ENCODE measurements at places on chromosomes 3 and 15.

DNA sequence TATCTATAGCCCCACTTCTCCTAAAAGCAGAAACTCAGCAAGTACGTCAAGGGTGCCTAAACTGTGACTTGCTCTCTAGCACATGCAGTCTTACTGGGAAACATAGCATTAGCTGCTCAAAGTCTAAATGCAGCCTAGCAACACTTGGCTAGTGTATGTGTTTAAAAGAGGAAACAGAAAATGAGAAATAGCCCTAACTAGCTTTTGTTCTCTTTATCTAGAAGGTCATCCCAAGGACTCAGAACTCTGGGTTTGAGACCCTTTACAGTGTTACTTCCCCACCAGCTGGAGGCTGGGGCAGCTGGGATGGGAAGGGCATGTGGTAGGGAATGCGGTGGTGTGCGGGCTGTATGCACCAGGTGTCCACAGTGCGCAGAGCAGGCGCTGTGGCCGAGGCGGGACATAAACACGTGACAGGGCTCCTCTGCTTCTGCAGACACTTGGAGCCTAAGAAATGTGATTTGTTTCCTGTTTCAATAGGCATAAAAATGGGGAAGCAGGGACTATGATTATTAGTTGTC, 13.3 kb downstream of the ETV5 start:
- no peak for DNase-seq

DNA sequence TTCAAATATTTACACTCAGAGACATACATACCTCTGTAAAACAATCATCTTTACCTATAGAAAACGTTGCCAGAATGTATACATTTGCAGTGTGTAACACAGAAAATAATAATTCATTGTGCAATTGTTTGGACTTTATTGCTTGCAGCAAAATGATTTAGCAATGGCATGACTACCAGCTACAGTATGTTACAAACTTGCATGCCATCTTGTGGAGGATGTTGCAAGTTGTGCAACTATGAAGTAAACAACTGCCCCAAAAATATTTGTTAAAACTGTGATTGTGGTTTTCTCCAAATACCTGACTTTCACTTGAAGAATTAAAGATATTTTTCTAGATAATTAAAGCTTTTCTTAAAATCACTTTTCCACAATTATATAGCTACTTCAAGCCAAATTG, 27.1 kb upstream of the C3orf49 start:
- no peak for DNase-seq

DNA sequence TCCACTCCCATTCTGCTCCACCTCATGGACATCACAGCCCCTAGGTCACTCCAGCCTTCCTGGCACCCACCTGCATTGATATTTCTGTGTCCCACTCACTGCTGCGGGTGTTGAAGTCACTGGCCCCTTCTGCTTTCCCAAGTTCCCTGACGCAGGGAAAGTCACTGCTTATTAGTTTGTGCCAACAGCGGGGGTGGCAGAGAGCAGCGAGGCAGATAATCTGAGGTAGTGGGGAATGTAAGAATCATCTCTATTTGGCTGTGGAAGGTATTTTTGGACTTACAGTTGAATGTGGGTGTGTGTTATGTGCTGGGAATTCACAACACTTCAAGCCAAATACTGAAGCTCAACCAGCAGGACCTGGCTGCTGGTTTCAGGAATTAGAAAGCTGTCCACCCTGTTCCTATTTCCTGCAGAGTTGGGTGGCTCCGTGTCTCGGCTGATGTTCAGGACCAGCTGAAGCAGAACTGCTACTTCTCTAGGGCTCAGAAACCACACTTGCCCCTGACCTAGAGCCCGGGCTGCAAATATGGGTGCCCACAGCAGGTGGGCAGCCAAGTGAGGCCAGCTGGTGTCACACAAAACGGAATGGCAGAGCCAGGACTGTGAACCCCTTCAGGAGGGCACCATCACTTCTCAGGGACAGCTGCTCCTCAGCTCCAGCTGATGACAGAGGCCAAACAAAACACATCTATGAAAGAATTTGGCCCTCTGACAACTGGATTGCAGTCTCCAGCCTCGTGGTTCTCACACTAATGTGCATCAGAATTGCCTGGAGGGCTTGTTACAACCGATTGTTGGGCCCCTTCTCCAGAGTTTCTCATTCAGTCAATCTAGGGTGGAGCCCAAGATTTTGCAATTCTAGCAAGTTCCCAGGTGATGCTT, 57.7 kb downstream of the SEMA5B start:
- no peak for DNase-seq

- no peak for DNase-seq
Observed at GRCh38 chr3:128763967-128764366, 38.0 kb downstream of the RAB7A start.

GRCh38 chr3:161946443-161946960, 449.9 kb downstream of the OTOL1 start:
- no peak for DNase-seq

DNA sequence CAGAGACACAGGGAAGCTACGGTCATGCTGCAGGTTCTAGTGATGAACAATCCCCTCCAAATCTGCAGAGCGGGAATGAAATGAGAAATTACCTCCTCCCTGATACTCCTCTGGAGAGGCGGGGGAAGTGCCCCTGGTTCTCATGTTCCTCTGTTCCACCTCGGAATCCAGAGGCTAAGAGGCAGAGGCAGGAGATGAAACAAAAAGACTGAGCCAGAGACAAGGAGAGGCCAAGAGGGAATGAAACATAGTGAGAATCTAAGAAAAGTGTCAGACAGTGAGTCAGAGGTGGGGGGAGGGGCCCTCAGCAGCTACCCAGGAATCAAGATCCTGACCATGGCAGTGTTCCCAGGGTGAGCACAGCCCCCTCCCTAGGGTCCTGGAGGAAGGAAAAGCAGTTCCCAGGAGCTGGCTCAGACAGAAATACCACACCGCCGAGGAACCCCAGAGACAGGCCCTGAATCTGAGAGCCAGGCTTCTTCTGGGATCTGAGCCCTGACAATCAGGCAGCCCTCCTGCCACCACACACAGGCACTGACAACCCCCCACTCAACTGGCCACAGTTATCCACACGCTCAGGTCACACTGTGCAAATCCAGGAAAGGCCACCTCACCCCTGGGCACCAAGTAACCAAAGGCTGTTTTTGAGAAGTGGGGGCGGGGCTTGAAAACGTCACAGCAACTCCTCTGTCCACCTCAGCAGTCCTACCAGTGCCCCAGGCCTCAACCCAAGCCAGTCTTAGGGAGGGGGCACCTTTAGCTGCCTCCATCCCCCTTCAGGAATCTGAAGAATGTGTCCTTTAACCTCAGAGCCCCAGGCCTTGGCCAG, 2.4 kb downstream of the CSRNP1 start:
- peak; percentile 70 for DNase-seq

DNA sequence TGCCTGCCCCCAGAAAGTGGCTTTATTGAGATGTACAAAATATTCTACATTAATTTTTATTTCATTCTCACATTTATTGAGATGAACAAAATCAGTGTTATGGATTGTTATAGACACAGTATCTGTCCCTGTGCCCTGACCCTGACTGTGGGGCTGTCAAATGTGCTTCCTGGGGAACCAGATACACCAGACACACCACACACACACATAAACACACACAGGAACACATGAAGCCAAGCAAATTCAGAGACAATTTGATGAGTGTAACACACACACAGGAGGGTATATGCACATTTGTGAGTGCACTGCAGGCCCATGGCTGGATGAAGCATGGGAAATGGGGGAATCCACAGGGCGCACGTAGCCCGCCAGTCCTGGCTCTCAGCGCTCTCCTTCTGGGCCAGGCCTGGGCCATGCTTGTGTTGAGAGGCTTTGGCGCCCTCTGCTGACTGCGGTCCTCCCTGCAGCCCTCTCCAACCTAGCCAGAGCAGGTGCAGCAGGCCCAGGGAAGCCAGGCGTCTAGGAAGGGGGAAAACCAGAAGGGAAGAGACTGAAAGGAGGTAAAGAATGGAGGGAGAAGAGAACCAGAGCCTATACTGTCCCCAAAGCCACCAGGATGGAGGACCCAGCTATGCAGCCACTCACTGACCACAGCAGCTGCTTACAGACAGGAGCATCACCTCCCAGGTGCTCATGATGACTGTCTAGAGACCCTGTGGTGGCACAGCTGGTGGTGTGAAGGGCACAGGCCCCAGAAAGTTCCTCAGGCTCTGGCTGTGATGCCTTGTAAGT, 18.0 kb upstream of the LOXL1 start:
- DNase-seq = peak; percentile 69

DNA sequence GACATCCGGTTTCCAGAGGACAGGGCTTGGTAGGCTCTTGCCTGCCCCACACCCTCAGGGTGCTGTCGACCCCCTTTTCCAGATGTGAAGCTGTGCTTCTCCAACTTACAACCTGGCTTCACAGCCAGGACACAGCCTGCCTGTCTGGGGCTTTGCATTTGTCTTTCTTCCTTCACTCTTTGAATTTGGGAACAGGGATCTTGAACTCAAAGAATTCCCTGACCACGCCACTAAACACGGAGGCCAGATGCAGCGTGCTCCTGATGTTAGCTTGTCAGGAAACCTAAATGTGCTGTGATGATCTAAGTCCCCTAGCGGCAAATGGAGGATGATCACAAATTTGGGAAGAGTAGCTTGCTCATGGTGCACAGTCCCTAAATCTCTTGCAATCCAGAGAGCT, 244.8 kb upstream of the RGMA start:
- DNase-seq = no peak

GRCh38 chr3:138717348-138717747, 108.8 kb downstream of the FAIM start:
- DNase-seq = no peak

- no peak for DNase-seq
Observed at GRCh38 chr15:34713635-34714034, 41.2 kb downstream of the GJD2 start.

DNA sequence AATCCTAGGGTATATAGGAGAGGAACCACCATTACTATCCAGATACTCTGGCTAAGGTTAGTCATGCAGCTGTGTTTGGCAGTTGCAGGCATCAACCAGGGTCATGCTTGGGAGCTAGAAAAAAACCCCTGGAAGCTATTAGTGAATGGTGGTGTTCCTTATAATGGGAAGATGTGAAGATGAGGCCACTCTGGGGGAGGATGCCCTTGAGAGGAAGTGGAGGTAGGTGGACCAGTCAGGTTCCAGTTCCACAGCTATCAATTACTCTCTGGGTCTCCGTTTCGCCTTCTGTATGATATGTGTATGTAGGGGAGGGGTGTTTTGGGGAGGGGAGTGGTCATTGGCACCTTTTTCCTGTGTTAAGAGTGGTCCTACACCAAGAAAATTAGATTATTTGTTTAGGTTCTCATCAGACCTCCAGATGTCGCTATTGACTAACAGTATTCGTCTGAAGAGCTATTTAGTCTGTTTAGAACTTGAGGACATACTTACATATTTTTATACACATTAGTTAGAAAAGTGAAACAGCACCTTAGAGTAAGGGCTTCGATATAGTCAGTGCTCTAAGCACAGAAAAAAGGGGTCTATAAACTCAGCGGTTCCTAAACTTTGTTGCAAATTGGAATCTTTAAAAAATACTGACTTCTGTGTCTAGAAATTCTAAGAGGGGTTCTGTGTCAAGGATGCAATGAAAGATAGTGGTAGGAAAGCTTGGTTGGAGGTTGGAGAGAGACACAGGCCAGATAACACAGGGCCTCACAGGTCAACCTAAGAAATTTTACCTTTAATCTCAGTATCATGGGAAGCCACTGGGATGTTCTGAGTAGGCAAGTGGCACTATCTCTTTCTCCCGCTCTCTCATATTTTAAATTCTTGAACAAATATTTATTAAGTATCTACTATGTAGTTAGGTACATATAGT, 9.1 kb upstream of the HPS3 start:
- DNase-seq = no peak

- DNase-seq = peak; percentile 78
Observed at GRCh38 chr3:56468184-56469106, at the start of gene ERC2. Gene ERC2 (minus strand): TSS chr3:56468467.

GRCh38 chr3:12991861-12992281, 81.4 kb downstream of the IQSEC1 start:
- DNase-seq = no peak

- DNase-seq = no peak
Observed at GRCh38 chr15:93046120-93046519, 42.9 kb downstream of the RGMA start.

DNA sequence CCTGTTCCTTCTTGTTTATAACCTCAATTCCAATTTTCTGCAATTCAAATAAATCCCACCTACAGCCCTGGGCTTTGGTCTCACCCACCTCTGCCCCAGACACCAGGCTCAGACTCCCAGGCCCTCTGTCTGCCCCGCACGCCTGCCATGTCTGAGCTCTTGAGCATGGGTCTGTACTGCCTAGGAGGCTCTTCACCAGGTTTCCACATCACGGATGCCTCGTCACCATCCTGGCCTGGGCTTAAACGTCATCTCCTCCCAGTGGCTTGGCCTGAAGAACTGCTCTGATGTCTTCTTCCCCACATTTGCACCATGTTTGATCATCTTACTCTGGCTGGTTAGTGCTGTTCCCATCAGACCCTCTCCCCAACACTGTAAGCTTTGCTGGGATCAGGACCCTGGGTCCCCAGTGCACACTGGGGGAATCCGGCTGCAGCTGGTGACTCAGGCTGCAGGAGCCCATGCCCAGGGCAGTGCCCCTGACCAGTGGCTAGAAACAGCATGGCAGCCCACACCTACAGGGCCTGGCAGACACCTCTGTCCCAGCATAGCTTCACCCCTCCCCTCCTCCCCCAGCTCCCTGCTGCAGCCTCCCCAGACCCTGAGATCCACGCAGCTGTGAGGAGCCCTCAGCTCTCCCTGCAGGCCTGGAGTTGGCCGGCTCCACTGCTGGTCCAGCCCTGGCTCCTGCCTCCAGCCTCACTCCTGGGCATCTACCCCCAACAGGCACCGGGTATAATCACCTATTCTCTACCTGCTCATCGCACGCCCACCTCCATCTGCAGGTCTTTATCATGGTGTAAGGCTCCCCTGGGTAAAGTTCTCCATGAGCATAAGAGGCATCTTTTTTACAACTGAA, 162.8 kb upstream of the NSMCE3 start:
- DNase-seq = no peak

GRCh38 chr3:25648107-25648535, 16.6 kb downstream of the TOP2B start:
- DNase-seq = peak; percentile 41

- no peak for DNase-seq
Observed at GRCh38 chr3:102095383-102095782, 246.1 kb downstream of the NFKBIZ start.

- no peak for DNase-seq
Observed at GRCh38 chr3:193693774-193694173, 100.8 kb downstream of the OPA1 start.

GRCh38 chr3:171088496-171088895, 62.0 kb upstream of the SLC2A2 start:
- DNase-seq = no peak

GRCh38 chr3:188607805-188608315, 453.9 kb downstream of the LPP start:
- no peak for DNase-seq

GRCh38 chr3:186411994-186412393, 50.0 kb upstream of the DGKG start:
- DNase-seq = no peak

Measured in right kidney (tissue), 9 donors.